ENCODE measurements at places on chromosomes 6 and 20.
A peak's percentile ranks its signal among the peaks of the same experiment; 100 is the strongest.

- no peak for DNase-seq
These were observed 38.9 kb downstream of the MGME1 start for GRCh38 chr20:18007534-18008292.

DNA sequence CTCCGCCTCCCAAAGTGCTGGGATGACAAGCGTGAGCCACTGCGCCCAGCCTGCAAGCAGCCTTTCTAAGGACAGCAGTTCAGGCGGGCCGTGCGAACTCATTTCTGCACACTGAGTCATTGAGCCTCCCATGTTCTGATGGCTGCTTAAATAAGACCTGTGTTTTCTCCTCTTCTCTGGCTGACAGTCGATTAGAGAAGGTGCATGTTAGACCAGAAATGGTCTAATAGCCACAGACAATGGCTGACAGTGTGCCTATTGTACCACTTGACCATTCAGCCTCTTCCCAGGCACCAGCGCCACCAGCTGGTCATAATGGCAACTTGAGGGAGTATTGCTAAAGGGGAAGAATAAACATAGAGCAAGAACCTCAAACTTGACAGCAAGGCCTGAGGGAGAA, 6.2 kb downstream of the CST11 start:
- no peak for DNase-seq

DNA sequence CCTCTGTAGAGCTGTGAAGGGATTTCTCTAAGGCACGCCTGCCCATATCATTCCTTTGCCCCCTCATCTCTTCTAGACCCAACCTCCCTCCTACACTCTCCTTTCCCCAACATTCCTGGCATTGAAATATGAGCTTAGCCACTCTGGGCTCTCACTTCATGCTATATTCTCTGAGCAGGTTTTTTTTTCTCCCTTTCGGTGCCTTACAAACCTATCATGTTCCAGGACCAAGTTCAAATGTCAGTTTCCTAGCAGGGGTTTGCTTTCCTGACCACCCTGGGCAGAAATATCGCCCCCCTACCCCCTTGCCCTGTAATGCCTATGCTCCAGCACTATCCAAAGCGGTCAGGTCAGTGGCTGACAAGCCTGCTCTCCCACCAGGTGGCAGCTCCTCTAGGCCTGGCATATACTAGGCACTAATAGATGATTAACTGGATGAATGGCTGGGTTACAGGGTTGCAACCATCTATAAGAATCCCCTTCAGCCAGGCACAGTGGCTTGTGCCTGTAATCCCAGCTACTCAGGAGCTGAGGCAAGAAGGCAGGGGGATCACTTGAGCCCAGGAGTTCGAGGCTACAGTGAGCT, 25.7 kb upstream of the AAR2 start:
- no peak for DNase-seq

DNA sequence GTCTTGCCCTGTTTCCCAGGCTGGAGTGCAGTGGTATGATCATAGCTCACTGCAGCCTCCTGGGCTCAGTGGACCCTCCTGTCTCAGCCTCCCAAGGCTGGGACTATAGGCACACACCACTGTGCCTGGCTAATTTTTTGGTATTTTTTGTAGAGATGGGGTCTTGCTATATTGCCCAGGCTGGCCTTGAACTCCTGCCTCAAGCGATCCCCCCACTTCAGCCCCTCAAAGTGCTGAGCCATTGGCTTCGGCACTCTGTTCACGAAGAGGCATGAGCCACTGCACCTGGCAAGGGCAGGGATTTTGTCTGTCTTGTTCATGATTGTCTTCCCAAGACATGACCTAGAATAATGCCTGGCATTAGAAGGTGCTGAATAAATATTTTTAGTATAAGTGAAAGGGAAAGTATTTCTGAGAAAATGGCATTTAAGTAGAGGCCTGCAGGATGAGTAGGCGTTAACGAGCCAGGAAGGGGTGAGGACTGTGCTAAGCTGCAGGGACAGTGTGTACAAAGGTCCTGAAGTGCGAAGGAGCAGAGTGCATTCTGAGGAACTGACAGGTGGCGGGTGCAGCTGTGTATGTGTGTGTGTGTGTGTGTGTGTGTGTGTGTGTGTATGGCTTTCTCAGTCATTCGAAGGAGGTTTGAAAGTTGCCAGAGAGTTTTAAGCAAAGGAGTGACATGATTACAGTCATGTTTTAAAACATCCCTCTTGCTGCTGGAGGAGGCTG, 43.0 kb downstream of the VEGFA start:
- DNase-seq: peak; percentile 47

- no peak for DNase-seq
These were observed 17.2 kb upstream of the MDGA1 start for GRCh38 chr6:37714836-37715420.

Data from CD4-positive, alpha-beta T cell treated with Interleukin-12 subunit alpha and Interleukin-12 subunit beta, for 1 hour (primary cell).